Pericardium fibroblast (primary cell): ENCODE measurements at places on chromosomes 6 and 20. TPM values are rescaled to one million over a fixed set of nuclear protein-coding genes. Genes with fewer than 3 reads are reported as not detected.

Gene DPPA5
- not detected in 2 replicates for total RNA-seq

Gene F13A1
- total RNA-seq, result 0.51 TPM in 1 of 2 replicates, not detected in the other

Gene TP53TG5
- total RNA-seq, result not detected in 2 replicates

Gene GTSF1L
- total RNA-seq, result not detected in 2 replicates

Gene GMPR
- 3.7 and 34.8 TPM in 2 replicates for total RNA-seq

Gene EYS
- not detected in 2 replicates for total RNA-seq

Gene TGIF2
- total RNA-seq, result 7.4 and 9.4 TPM in 2 replicates

Gene MEI4
- total RNA-seq, result not detected in 2 replicates

Gene ELOVL2
- total RNA-seq, result 0.09 and 3.5 TPM in 2 replicates

Gene IL22RA2
- not detected in 2 replicates for total RNA-seq

Gene SSTR4
- not detected in 2 replicates for total RNA-seq

Gene RIPPLY2
- total RNA-seq, result not detected in 2 replicates

Gene SLC35F1
- under 0.01 TPM in 1 of 2 replicates, not detected in the other for total RNA-seq

Gene SLC12A5
- 0.51 TPM in 1 of 2 replicates, not detected in the other for total RNA-seq

Gene FAM217A
- total RNA-seq, result not detected in 2 replicates

Gene SALL4
- 0.09 TPM in 1 of 2 replicates, not detected in the other for total RNA-seq

Gene LY6G5C
- 0.43 TPM in 1 of 2 replicates, not detected in the other for total RNA-seq

Gene C6orf132
- 2.8 and 2.9 TPM in 2 replicates for total RNA-seq

Gene LTB
- 0.17 TPM in 1 of 2 replicates, not detected in the other for total RNA-seq
